Caki2 (cell line): ENCODE measurements at places on chromosomes 2 and 18. TPM values are rescaled to one million over a fixed set of nuclear protein-coding genes. Genes with fewer than 3 reads are reported as not detected.

ANKRD30BL gene
- total RNA-seq, result not detected in 2 replicates

CXCR4 gene
- total RNA-seq, result not detected in 2 replicates

NCKAP5 gene
- total RNA-seq, result 3.1 and 3.4 TPM in 2 replicates

C1QL2 gene
- not detected in 2 replicates for total RNA-seq

DNA sequence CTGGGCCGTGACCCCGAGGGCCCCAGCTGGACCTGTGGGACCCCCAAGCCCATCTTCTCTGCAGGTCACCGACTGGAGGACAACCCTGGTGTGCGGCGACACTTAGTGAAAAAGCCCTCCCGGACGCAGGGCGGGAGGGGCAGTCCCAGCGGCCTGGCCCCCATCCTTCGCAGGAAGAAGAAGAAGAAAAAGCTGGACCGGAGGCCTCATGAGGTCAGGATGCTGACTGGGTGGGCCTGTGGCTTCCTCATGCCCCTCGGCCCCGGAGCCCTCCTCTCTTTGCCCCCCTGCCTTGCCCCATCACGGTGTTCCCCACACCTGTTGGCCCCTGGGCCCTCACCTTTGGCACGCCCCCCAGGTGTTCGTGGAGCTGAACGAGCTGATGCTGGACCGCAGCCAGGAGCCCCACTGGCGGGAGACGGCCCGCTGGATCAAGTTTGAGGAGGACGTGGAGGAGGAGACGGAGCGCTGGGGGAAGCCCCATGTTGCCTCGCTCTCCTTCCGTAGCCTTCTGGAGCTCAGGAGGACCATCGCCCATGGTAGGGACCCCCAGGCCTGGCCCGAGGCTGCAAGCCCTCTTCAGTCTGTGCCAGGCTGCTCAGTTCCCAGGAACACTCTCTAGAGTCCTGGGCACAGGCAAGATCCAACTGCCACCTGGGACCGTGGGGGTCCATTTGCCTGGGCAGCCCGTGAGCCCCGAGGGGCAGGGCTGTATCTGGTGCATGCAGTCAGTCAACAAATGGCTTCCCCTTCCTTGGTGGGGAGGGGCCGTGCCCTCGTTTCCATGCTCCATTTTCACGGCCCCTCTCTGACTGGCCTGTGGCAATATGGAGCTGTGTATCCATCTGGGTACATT lies 4.7 kb downstream of the SLC4A3 start:
- no peak for DNase-seq

GRCh38 chr2:203873921-203874631 lies 6.5 kb downstream of the CTLA4 start:
- no peak for DNase-seq

GRCh38 chr2:109185338-109185737 lies 56.3 kb downstream of the SH3RF3 start:
- DNase-seq, result no peak

- DNase-seq, result no peak
Measured at GRCh38 chr2:136030406-136030805, 45.0 kb upstream of the DARS1 start.

DNA sequence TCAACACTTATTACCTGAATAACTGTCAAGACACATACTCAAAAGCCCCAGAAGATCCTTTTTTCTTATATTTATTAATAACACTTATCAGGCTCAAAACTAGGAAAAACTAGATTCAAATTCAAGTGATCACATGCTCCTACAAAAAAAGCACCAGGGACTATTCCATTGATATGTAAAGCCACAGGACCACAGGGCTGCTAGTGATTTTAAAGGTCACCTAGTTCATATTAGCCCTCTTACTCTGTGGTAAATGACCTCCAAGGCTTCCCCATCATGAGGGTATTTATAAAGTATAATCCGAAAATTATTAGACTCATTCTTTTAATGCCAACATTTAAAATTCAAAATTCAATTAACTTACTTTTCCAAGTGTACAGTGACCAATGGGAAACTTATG lies 52.5 kb downstream of the LRPPRC start:
- no peak for DNase-seq

- DNase-seq, result no peak
Measured at GRCh38 chr2:159232456-159233170, 53.9 kb downstream of the WDSUB1 start.

DNA sequence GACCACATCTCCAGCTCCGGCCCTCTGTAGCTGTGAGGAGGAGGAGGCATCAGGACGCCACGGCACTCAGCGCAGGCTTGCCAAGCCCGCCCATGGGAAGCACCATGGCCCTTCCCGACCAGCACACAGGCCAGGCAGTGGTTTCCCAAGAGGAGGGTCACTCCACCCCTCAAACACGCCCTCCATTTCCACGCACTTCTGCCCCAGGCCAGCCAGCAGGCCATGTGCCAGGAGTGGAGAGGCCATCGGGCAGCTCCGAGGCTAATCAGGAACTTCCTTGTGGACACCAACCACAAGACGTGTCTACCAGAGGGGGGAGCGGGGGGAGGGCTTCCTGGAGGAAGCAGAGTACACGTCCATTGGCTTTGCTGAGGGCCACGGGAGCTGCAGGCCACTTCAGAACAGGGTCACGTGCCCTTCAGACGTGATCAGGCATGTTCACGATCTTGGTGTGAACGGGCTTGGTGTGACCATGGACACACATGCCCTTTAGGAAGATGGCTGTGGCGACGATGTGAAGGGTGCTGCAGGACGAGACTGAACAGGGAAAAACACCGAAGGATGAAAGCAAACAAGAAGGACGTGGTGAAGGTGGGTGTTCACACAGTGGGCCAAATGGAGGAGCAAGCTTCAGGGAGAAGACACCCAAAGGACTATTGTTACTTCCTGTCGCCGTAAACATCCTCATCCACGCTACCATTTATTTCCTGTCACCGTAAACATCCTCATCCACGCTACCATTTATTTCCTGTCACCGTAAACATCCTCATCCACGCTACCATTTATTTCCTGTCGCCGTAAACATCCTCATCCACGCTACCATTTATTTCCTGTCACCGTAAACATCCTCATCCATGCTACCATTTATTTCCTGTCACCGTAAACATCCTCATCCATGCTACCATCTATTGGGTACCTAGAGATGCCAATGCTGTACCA lies 6.5 kb upstream of the MTERF4 start:
- no peak for DNase-seq
